ENCODE measurements at places on chromosomes 6 and 20.

GRCh38 chr20:23151008-23151703, 65.0 kb upstream of the CD93 start:
- DNase-seq, result no peak

DNA sequence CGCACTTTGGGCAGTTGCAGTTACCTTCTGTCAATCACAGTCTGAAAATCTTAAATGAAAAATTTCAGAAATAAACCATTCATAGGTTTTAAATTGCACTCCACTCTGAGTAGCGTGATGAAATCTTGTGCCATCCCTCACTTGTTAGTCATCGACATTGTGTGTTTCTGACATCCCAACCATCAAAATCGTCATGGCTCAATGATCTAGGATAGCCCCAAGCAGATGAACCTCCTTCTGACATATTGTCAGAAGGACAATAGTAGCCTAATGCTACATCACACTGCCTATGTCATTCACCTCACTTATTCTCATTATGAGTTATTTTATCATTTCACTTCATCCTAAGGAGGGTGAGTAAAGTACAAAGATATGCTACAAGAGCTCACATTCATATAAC, 284.8 kb downstream of the PTPRK start:
- no peak for DNase-seq

DNA sequence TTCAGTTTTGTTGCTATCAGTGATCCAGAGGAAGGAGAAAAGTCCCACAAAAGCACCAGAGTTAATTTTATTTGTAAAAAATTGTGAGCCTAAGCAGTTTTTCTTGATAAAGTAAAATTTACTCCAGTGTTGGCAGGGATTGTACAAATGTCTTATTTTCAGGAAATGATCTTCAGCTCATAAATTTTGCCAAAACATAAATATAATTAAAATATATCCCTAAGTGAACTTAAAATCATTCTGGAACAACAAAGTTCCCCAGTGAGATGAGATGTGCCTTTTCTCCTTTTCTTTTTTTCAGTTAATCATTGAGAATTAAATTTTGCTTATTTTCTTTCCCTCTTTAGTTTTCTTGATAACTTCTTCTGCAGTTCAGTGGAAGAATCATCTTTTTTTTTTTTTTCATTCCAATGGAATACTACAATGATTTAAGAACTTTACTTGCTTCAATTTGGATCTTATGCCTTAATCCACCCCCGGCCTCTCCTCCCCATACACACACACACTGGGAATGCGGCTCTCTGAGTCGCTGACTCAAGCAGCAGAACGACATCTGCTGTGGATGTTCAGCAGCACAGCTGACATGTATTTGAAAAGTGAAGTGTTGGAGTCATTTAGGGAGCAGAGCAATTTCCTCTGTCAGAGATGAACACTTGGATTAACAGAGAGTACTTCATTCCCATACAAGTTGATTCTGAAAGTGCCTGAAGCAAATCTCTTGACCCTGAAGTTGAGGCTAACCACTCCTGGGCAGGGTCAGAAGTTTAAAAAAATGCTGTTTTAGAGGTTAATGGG, 27.7 kb upstream of the LAMA4 start:
- peak; percentile 89 for DNase-seq

DNA sequence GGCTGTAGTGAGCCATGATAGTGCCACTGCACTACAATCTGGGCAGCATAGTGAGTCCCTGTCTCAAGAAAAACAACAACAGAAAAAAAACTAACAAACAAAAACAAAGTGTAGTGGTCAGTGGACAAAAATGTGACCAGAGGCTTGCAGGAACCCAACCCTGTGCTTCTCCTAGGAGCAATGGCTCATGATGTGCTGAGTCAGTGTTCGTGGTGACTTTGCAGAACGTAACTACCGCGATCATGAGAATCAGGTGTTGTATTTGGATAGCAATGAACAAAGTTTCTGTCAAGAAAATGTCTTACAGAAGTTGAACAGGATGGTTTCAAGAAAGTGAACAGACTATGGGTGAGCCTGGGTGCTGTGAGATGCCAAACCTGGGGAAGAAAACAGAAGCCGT, 18.5 kb upstream of the FOXC1 start:
- DNase-seq, result no peak

DNA sequence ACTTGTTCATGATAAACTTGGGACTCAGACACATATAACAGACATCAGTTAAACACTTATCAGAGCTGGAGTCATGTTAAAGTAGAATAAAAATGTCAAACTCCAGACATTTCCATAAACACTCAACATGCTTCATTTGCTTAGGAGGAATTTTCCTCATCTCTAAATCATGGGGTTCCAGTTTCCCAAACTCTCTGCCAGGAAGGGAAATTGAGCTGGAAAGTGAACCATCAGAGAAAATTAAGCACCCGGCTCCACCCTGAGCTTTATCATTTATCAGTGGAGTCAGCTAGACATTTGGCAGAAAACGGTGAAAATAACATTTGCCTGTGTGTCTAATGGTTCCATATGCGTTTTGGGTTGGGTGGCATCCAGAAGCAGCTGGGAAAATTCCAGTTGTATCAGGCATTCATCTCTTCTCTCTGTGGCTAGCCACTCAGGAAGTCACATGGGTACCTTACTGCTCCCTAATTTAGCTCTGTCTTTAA, 25.3 kb upstream of the ZNFX1 start:
- DNase-seq, result no peak

Data from lung microvascular endothelial cell (primary cell).